Activated CD4-positive, alpha-beta memory T cell treated with anti-CD3 and anti-CD28 coated beads, Interleukin-2, amount 10 ng/mL, durations not matched to agents 7 days and 5 days (primary cell): ENCODE measurements at places on chromosomes 16 and 17.

DNA sequence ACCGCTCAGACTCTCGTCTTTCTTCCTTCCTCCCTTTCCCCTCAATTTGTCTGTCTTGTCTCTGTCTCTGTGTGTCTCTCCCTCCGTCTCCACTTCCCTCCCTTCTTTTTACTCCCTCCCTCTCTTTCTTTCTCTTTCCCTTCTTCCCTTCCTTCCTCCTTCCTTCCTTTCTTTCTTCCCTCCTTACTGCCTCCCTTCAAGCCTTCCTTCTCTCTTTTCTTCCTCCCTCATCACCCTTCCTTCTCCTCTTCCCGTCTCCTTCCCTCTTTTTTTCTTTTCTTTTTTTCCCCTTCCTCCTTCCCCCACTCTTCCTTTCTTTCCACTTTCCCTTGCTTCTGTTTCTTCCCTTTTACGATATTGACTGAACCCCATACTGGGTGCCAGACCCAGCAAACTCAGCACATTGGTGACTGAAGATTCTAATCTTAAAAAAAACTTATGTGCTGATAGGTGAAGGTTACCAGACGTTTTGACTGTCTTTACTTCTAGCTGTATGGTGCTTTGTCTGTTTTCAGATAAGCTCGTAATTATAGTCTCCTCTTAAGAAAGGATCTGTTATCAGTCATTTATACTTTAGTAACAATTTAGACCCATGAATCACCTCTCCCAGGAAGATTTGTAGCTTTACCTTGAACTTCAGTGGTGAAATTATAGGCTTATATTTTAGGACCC lies 481 bp upstream of the BRD7 start:
- no peak for DNase-seq

DNA sequence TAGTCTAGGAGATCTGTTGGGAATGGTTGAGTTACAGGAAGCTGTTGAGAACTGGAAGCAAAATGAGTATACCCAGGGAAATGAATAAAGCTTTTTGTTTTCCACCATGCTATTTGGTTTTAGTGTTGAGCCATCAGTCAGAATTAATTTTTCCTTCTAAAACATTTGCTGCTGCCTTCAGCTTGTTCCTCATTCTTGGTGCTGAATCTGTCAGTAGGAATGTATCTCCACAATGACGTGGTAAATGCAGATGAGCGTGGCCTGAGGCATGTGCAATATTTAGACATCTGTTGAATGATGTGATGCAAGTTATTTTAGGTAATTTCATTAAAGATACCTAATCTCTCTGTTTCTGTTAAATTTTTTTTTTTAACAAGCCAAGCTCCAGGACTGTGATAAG lies 10.9 kb downstream of the HAPSTR1 start:
- no peak for DNase-seq

DNA sequence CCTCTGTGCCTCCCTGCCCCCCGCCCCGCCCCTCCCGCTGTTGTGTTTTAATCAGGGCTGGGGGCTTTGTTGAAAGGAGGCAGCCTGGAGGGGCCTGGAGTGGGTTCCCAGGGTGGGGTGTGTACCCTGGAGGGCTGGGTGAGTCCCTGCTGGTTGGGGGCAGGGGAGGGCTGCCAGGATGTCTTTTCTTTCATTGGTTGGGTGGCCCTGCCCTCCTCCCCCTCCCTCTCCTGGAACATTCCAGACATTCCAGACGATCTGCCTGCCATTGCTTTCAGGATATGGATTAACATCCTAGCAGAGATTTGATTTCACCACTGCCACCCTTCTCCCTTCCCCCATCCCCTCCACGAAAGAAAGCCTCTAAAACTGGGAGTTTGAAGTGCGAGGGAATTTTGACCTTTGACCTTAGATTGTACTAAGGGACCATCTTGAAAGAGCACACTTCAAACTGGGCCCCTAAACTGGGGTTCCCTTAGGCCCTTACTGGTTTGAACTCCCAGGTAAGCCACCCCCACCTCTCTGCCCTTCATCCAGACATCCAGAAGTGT lies 25.3 kb downstream of the IGF2BP1 start:
- DNase-seq: no peak

DNA sequence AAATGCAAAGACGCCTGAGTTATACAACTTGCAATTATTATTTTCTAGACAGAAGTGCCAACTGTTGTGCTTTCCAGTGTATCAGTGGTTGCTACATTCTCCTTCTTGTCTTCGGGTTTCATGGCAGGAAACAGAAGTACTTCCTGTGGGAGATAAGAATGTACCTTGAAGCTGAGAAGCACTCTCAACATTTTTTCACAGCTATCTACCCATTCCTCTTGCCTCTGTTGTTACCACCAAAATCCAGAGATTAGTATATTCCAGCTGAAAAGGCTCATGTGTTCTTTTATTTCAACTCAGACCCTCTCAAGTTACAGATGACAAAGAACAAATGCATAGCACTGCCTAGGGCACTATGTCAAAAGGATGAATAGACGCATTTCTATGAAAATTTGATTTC lies 4.8 kb upstream of the ADAT1 start:
- DNase-seq: no peak

DNA sequence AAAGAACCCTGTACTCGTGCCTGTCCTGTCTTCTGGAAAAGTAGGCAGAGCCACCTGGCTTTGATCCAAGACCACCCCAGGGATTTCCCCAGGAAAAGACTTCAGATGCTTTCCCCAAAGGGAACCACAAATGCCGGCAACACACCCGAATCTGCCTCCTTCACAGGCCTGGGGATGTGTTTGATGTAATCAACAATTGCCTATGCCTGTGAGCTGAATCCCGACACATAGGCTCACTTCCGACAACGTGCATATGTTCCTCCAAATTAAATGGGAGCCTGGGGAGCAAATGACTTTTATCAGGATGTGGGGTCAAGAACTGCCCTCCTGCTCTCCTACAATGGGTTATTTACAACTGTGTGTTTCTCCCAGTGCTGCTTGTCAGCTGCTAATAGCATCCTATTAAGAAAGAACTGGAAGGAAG lies 535.2 kb upstream of the CDH11 start:
- DNase-seq: no peak

- DNase-seq: no peak
These were observed 7.9 kb upstream of the RNF157 start for GRCh38 chr17:76248013-76248782.

DNA sequence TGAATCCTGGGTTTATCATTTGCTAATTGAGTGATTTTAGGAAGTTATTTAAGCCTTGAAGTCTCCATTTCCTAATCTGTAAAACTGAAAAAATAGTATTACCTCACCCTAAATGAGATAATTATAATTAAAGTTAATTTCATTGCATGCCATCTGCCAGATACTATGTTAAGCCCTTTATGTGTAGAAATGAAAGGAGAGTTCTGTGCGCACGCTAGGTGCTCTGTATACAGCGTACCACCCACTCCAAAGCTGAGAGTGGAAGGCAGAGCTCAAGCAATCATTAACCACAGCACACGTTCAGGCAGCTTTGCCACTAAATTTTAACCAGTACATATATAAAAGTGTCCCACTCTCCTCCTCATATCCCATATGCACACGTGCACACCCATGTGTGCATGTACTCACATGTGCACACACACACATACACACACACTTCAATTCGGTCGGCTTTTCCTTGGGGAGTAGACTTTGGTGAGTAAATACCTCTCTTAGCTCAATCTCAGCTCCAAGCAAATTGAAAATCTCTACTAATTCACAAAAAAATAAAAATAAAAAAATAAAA lies 204.8 kb downstream of the GRIN2A start:
- no peak for DNase-seq

- no peak for DNase-seq
These were observed 225.6 kb downstream of the MSI2 start for GRCh38 chr17:57481910-57482391.

GRCh38 chr16:4337540-4338088 lies 13.5 kb downstream of the PAM16 start:
- DNase-seq: no peak

- no peak for DNase-seq
These were observed 250.8 kb upstream of the SOX9 start for GRCh38 chr17:71869841-71870545.
